ENCODE measurements at places on chromosomes 13 and 19. TPM values are rescaled to one million over a fixed set of nuclear protein-coding genes. Genes with fewer than 3 reads are reported as not detected.

The CEACAM7 gene
- not detected for total RNA-seq

The ESD gene
- total RNA-seq, result 105 TPM

The ZNF418 gene
- total RNA-seq, result 1.3 TPM

The GRAMD1A gene
- total RNA-seq, result 69.8 TPM

The RNF17 gene
- total RNA-seq, result 0.32 TPM

The PPP1R37 gene
- total RNA-seq, result 22.4 TPM

The LGALS4 gene
- total RNA-seq, result not detected

The MISP3 gene
- not detected for total RNA-seq

The DAND5 gene
- not detected for total RNA-seq

The ZNF44 gene
- total RNA-seq, result 4.7 TPM

The HIPK4 gene
- total RNA-seq, result not detected

The PRSS57 gene
- total RNA-seq, result not detected

The TEAD2 gene
- total RNA-seq, result 27.6 TPM

The ZNF541 gene
- total RNA-seq, result 1.1 TPM

The KCNN4 gene
- total RNA-seq, result not detected

The ZNF724 gene
- total RNA-seq, result 1.8 TPM

The KLC3 gene
- total RNA-seq, result 1.1 TPM

The PGLYRP1 gene
- not detected for total RNA-seq

The NLRP4 gene
- total RNA-seq, result not detected

The ZNF628 gene
- total RNA-seq, result 2.4 TPM

The DHDH gene
- not detected for total RNA-seq

The SGCG gene
- not detected for total RNA-seq

The USHBP1 gene
- total RNA-seq, result 0.36 TPM

The CD70 gene
- not detected for total RNA-seq

The GET3 gene
- total RNA-seq, result 74.4 TPM

The GPR12 gene
- not detected for total RNA-seq

The PINLYP gene
- total RNA-seq, result 1.8 TPM

The ELOF1 gene
- 34.7 TPM for total RNA-seq

The TRPC4 gene
- 5.5 TPM for total RNA-seq

The FREM2 gene
- total RNA-seq, result not detected
